ENCODE measurements at places on chromosomes 7 and 10.

GRCh38 chr10:43852149-43852548 is 203.5 kb upstream of the ZNF32 start:
- no peak for DNase-seq

DNA sequence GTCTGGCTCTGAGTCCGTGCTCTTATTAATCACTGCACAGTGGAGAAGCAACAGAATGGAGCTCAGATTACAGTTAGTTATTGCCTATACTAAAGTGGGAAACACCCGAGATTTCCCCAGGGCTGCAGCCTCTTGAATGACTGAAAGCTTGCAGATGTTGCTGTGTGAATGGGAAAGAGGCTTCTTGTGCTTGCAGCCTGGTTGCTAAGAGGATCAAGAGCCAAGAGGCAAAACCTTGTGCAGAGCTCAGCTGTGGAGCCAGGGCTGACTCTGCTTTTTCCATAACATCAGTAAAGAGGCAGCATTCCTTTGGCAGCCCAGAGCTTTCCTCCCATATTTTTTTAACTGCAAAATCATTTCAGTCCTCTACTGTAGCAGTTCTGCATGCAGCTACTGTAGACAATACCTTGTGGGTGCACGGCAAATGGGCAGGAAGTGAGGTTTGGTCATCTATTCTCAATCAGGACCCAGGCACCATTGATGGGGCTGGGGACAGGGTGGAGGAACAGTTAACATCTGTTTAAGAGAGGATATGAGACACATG is 86.5 kb downstream of the RALA start:
- DNase-seq, result peak; percentile 36

- no peak for DNase-seq
Observed at GRCh38 chr10:47038881-47039561, 127.8 kb downstream of the PTPN20 start.

DNA sequence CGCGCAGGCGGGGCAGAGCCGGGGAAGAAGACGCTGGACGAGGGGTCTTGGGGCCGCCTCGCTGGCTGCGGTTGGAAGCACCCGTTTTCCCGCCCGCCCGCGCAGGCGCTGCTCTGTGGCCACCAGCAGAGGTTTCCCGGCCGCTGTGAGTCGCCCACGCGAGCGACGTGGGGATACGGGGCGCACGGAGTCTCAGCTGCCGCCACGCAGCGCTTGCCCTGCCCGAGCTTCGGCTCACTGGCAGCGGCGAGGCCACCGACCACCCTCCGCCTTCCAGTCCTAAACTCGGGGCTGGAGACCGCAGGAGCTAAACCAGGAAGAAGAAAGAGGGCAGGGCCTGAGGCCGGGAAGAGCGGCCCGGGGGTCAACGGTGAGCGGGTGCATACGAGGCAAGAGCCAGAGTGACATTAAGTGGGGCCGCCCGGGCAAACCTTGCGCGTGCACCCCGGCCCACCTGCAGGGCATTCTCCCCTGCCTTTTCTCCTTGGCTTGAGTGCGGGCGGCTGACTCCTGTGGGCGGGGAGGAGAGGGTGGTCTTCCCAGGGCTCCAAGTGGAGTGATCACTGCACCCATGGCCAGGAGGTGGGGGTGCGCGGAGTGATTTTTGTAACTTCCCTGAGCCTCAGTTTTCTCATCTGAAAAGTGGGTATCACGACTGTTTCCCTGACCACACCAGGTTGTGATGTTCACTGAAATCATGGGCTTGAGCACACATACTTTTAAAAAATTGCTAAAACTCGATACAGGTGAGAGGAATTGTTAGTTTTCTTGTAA is 7.1 kb upstream of the EMX2 start:
- DNase-seq, result no peak

GRCh38 chr10:58981846-58982245 is 194.6 kb upstream of the PHYHIPL start:
- DNase-seq, result no peak

DNA sequence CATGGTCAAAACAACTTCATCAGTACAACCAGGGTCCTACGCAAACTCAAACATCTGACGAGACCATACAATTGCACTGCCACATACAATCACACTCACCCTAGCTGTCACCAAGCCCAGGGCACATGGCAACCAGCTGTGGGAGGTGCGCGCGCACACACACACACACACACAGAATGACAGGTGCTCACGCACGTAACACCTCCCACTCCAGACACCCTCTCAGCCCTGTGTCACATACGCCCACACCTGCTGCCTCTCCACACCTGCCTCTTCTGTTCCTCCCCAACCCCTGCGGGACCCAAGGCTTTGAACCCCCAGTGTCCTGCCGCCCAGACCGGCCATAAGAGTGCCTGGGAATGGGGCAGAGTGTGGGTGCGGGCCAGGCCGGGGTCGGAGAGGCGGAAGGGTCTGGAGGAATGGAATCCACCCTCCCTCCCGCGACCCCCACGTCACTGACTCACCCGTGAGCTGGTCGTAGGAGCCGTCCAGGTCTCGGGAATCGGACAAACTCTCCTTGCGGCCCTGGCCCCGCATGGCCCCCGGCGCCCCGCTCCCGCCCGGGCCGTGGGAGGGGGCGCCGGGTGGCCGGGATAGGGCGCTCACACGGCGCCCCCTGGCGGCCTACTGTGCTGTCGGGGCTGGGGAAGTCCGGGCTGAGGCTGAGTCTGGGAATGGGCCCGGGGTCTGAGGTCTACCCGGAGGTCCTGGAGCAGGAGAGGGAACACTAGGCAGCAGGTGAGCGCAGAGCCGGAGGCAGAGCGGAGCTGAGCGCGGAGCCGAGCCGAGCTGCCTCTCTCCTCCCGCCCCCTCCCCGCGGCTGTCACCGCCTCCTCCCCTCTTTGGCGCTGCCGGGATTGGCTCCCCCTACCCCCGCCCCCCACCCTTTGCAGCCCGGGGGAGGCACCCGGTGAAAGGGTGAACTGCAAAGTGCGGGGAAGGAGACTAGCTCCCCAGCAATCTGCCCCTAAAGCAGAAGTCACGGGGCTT is at the start of gene KCNIP2:
Gene KCNIP2, minus strand, starts transcription at position 769 of the 990 bp plus-strand sequence. Its CDS starts 232 bp downstream, at position 537.
- DNase-seq, result peak; percentile 41

- no peak for DNase-seq
Observed at GRCh38 chr7:119983468-119983867, 289.5 kb upstream of the KCND2 start.

DNA sequence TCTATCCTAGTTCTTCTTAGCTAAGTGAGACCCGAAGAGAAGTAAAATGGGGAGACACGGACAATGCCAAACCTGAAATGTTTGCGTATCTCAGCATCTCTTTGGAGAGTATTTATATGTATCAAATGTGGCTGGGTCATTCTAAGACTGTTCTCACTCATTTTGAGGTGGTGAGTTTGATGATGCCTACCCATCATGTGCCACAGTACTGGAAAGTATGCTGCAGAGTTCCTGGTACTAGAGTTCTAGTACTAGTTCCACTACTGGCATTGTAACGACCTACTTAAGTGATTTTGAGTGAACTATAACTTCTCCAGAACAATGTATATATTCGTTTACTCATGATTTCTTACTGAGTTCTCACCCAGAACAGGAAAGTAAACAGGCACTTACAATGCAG is 41.9 kb downstream of the ARMC3 start:
- DNase-seq, result no peak

GRCh38 chr10:71493741-71494140 is 97.0 kb downstream of the CDH23 start:
- no peak for DNase-seq

DNA sequence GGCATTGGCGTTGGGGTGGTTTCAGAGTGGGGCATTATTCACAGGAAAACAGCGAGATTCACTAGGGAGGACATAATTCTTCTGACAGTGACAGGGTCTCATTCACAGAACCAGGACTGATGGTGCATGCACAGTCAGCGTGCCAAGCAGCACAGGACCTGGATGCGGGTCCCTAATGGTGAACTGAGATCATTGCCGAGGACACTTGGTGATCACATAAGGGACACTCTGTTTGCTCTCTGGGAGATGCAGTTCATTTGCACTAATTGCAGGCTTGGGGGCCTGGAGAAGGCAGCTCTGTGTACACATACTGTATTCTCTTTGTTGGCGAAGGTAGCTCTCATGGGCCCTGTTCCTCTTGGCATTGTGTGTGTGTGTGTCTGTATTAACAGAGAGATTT is 716.1 kb downstream of the PHTF2 start:
- DNase-seq, result no peak

DNA sequence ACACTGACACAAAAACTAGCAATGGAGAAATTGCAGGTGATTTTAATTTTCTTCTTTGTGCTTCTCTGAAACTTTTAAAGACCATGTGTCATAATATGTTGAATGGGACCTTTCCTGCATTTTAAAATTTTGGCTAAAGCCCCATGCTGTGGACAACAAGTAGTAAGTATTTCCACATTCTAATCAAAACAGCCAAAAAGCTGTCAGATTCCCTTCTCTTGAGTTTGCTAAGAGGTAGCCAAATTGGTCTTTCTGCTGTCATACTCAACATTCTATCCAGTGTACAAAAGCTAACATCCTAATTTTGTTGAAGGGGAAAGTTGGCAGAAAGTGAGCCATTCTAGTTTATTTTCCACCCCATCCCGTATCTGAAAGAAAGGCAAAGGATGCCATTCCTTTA is 447.6 kb downstream of the TFEC start:
- no peak for DNase-seq

GRCh38 chr7:145903658-145904057 is 212.9 kb upstream of the CNTNAP2 start:
- DNase-seq, result no peak

- no peak for DNase-seq
Observed at GRCh38 chr10:96310321-96310669, 6.1 kb downstream of the DNTT start.

DNA sequence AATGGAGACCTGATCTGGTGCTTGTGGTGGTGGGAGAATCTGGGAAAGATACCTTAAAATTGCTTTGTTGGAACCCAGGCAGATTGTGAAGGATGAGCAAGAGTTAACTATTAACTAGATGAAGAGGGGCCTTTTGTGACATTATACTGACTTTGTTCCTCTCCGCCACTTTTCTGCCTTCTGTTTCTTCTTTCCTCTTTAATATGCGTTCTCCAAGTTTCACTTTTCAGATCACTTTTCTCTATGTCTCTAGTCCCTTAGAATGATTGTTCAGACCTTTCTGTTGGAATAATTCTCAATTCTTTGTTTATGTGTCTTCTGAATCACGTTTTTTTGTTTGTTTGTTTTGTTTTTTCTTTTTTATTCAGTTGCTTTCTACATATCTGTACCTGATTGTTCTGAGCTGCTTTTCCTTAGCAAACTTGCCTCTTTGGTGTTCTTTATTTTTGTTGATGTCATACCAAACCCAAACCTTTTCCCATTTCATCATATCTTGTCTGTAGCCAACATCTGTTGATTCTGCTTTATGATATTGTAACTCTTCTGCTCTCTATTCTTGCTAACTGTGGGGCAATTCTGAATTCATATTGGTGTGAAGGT is 2.8 kb downstream of the BMPR1A start:
- DNase-seq, result no peak

DNA sequence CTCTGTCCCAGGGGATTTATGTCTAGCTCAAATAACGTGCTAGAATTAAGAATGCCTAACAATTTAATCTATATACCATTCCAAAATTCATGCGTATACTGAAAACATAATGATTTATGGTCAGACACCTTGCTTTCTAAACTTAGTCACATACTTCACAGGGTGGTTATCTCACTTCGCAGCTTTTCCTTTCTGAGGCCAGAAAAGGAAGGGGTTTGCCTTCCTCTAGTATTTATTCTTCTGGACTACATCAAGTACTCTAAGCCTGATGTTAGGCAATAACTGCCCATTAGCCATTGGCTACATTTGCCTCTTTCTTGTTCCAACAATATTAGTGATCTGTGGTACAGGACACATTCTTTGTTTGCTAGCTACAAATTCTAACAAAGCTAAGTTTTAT is 72.6 kb upstream of the FHIP2A start:
- no peak for DNase-seq

GRCh38 chr7:38452681-38453108 is 178.5 kb downstream of the AMPH start:
- DNase-seq, result no peak

GRCh38 chr10:9535744-9536143 is 1481.3 kb downstream of the GATA3 start:
- no peak for DNase-seq

DNA sequence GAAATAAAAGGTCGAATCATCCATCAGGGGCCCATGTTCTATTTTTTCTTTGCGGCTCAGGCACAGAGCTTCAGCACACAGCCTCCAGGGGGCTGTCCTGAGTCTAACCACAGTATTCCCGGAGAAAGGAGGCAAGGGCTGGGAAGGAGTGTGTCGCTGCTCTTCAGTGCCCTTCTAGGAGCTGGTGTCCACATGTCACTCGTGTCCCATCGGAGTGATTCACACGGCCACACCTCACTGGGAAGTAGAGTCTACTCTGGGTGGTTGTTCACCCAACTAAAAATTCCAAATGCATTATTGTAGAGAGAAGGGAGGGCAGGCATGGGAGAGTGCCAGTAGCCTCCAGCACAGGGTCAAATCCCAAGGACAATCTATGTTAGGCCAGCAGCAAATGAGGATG is 114.8 kb upstream of the LANCL2 start:
- no peak for DNase-seq

DNA sequence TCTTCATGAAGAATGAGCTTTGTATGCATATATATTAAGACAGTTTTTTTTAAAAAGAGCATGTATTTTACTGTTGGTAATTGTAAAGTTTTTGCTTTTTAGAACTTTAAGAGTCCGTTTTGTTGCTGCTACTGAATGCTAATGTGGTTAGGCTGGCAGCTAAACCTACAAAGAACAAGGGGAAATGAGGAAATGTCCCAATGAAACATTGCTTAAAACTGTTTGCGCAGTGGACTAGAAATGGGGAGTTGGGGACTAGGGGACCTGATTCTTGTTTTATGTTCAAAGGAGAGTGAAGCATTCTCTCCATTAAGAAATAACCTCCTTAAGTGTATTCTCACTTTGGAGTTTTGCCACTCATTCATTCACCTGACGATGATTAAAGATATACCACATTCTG is 5.7 kb downstream of the NRF1 start:
- DNase-seq, result no peak
